ENCODE measurements at places on chromosomes 2 and 18. TPM values are rescaled to one million over a fixed set of nuclear protein-coding genes. Genes with fewer than 3 reads are reported as not detected.

The UGT1A5 gene
- not detected for total RNA-seq

The CETN1 gene
- total RNA-seq: not detected

- H3K36me3 ChIP-seq: no peaks in the 10 kb centered on the region
- H3K27ac ChIP-seq: peak overlapping the region; percentile 56
- H3K27me3 ChIP-seq: no peaks in the 10 kb centered on the region
- no peak overlapping the region for H3K4me3 ChIP-seq
Measured at GRCh38 chr2:101518578-101519492, 43.9 kb upstream of the RFX8 start.

DNA sequence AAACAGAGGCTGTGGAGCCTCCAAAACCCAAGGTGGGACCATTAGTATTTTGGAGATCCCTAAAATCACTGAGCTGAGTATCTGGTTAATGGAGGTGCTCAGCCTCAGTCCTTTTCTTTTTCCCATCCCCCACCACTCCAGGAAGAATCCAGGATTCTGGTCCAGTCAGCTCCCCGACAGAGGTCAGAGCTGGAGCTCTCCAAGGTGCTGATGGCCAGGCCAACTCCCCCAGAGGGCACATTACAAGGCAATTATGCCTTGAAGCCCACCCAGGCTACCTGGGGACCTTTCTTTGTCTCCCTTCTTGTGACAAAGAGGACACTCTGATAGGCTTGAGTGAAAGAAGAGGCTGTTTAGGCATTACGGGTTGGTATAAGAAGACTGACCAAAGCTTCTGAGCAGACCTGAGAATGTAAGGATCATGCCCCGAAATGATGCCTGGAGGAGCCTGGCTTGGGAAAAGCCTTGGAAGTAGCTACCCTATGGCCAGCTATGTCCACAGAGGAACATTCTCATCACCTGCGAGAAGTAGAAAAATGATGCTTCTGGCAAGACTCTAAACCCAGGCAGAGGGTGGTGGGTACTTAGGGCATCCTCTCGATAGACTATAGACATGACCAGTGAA lies 102.5 kb upstream of the LDAH start:
- no peaks in the 10 kb centered on the region for H3K27me3 ChIP-seq
- no peak overlapping the region for H3K27ac ChIP-seq
- H3K36me3 ChIP-seq: no peaks in the 10 kb centered on the region
- H3K4me3 ChIP-seq: no peak overlapping the region
- no peak for DNase-seq
- H3K4me1 ChIP-seq: no peaks in the 10 kb centered on the region

DNA sequence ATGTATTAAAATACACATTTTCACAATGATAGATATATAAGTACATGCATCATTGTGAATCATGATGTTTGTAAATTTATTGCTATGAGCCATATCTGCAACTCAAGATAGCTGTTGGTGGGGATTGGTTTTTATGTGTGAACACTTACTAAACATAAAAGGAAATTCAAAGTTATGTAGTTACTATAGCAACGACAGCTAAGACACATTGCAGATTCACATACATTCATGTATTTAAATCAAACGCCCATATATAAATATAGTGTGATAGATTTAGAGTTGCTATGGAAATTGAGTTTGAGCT lies 65.6 kb downstream of the MAPRE2 start:
- no peaks in the 10 kb centered on the region for H3K4me1 ChIP-seq
- no peak overlapping the region for H3K4me3 ChIP-seq
- no peak overlapping the region for H3K27ac ChIP-seq

GRCh38 chr2:98972582-98973167 lies 36.6 kb upstream of the CRACDL start:
- no peaks in the 10 kb centered on the region for H3K36me3 ChIP-seq
- no peak for DNase-seq
- no peaks in the 10 kb centered on the region for H3K27me3 ChIP-seq
- H3K27ac ChIP-seq: no peak overlapping the region

DNA sequence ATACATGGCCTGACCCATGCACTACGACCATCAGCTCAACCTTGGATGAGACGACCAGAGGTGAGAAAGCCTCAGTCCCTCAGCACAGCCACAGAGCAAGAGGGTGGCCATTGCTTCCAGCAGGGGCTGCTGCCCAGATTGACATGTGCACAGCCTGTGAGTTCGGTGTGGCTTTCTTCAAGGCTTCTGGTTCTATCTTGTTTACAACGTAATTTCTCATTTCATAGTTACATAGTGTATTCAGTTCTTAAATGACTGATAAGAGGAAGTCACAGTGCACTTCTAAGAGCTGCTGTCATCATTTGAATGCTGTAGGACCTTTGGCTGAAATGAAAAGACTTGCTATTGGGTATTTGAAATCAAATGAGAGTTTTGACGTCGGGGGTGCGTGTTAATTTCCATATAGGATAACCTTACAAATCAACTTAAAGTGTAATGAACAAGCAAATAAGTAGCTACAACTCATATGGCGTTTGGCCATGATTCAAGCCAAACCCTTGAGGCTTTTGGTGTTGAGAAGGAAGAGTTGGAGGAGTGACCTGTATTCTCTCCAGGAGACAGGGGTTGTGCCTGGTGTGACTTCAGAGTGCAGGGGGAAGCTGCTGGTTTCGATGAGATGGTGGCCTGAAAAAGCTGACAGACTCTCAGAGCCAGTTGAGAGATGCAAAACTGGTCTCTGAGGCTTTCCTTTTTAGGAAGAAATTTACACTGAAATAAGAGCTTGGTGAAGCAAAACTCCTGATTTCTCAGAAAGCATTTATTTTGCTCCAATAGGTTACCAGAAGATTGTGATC lies 51.0 kb downstream of the TSHZ1 start:
- no peaks in the 10 kb centered on the region for H3K4me1 ChIP-seq
- no peak for DNase-seq
- H3K4me3 ChIP-seq: no peak overlapping the region
- no peaks in the 10 kb centered on the region for H3K27me3 ChIP-seq
- H3K27ac ChIP-seq: no peak overlapping the region

- no peaks in the 10 kb centered on the region for H3K36me3 ChIP-seq
- H3K27ac ChIP-seq: no peak overlapping the region
- DNase-seq: no peak
- no peaks in the 10 kb centered on the region for H3K4me1 ChIP-seq
- H3K27me3 ChIP-seq: no peaks in the 10 kb centered on the region
Measured at GRCh38 chr18:77654302-77654701, 404.7 kb downstream of the GALR1 start.

GRCh38 chr2:210635257-210635656 lies 78.9 kb downstream of the CPS1 start:
- DNase-seq: no peak
- H3K4me1 ChIP-seq: no peaks in the 10 kb centered on the region
- H3K4me3 ChIP-seq: no peak overlapping the region
- no peak overlapping the region for H3K27ac ChIP-seq

DNA sequence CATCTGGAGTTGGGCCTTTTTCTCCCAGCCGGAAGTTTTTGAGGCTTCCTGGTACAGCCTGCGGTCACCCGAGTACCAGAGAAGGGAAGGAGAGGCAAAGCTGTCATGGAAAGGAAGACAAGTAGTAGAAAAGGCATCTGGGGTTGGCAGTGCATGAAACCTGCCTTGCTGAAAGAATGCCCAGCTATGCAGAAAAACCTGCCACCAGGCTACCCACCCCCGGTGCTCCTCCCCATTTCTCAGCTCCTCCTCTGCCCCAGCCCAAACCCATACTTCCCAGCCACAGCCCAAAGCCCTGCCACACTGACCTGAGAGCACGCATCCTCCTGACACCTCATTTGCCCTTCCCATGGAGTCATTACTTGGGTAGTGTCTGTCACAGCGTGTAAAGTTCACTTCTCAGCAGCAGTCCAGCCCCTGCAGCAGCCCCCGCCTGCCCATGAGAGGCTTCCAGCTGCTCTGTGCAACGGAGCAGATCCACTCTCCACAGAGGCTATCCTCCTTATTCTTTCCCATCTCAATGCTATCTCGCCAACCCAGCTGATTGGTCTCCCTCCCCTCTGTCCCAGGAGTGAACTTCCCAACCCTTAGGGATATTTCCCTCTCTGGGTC lies 40.4 kb upstream of the MAL start:
- H3K27ac ChIP-seq: no peak overlapping the region
- no peaks in the 10 kb centered on the region for H3K27me3 ChIP-seq
- H3K4me1 ChIP-seq: no peaks in the 10 kb centered on the region
- no peak overlapping the region for H3K4me3 ChIP-seq

- H3K4me3 ChIP-seq: no peak overlapping the region
- no peaks in the 10 kb centered on the region for H3K27me3 ChIP-seq
- no peaks in the 10 kb centered on the region for H3K36me3 ChIP-seq
- no peak overlapping the region for H3K27ac ChIP-seq
- H3K4me1 ChIP-seq: no peaks in the 10 kb centered on the region
Measured at GRCh38 chr2:938181-939005, 12.3 kb upstream of the SNTG2 start.

GRCh38 chr2:74009577-74009976 lies 24.9 kb downstream of the TET3 start:
- peaks cover 21% of the 10 kb centered on the region for H3K4me1 ChIP-seq
- no peaks in the 10 kb centered on the region for H3K27me3 ChIP-seq
- H3K27ac ChIP-seq: no peak overlapping the region
- H3K4me3 ChIP-seq: no peak overlapping the region

DNA sequence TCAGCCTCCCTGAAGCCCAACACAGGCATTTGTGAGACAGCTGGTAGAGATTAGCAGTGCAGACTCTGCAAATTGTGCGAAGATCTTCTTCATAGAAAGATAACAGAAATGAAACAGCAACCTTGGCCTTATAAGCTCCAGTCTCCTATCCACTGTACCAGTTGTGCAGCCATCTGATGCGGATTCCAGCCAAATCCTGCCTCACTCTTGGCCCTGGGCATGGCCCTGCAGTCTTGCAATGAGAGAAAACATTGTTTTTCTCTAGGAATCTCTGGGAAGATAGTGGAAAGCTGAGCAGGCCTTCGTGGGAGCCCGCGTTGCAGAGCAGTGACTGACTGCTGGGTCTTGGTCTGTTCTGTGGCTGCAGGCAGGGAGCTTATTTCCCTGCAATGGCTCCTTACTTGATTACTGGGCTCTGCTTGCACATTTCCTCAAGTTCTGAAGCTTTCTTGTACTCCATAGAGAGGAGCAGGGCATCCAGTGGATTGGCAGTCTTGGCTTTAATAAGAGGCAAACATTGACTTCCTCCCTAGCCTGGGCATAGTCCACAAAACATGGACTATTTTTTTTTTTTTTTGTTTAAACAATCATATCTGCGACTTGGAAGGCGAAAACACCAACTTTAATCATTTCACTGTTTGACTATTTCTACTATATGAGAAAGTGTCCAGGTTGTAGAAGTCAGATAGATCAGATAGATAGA lies 193.0 kb downstream of the ACTR3 start:
- H3K4me3 ChIP-seq: no peak overlapping the region
- no peaks in the 10 kb centered on the region for H3K4me1 ChIP-seq
- no peaks in the 10 kb centered on the region for H3K36me3 ChIP-seq

GRCh38 chr2:226772389-226773179 lies 27.0 kb downstream of the IRS1 start:
- H3K36me3 ChIP-seq: no peaks in the 10 kb centered on the region
- no peaks in the 10 kb centered on the region for H3K27me3 ChIP-seq
- H3K4me3 ChIP-seq: no peak overlapping the region

- H3K27ac ChIP-seq: no peak overlapping the region
- H3K27me3 ChIP-seq: no peaks in the 10 kb centered on the region
Measured at GRCh38 chr2:230155359-230155758, 64.4 kb downstream of the SP110 start.

DNA sequence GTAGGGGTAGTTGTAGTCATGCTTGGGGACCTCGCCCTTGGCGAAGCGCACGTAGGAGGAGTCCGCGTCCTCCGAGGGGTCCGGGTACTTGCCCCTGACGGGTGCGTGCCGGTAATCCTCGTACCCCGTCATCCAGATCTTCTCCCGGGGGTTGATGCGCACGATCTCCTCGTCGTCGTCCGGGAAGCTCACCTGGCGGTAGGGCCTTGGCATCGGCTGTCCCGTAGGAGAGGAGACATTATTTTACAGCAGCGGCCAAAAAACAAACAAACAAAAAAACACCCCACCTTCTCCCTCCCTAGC lies 86.3 kb downstream of the ACTR2 start:
- no peaks in the 10 kb centered on the region for H3K4me1 ChIP-seq
- H3K27ac ChIP-seq: no peak overlapping the region
- no peaks in the 10 kb centered on the region for H3K36me3 ChIP-seq

- peaks cover 3% of the 10 kb centered on the region for H3K4me1 ChIP-seq
- no peak for DNase-seq
- H3K4me3 ChIP-seq: no peak overlapping the region
- no peak overlapping the region for H3K27ac ChIP-seq
Measured at GRCh38 chr2:239266434-239266766, 134.4 kb downstream of the HDAC4 start.

DNA sequence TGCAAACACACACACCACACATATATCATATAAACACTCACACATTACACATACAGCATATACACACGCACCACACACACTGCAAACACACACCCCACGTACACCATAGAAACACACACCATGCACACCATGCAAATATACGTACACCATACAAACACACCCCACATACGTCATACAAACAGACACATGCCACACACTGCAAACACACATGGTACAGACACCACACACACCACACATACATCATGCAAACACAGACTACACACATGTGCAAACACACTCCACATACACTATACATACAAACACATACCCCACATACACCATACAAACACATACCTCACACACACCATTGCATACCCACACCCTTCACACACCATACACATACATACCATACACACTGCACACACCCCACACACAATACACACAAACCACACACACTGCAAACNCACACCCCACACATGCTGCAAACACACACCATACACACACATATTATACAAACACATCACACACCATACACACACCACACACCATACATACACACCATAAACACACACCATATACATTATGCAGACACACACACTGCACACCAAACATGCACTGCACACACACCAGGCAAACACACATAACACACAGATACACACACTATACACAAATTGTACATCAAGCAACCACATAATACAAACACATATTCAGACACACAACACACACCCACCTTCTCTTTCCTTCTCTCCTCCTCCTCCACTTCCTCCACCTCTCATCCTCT lies 120.4 kb downstream of the SEPTIN10 start:
- no peaks in the 10 kb centered on the region for H3K4me1 ChIP-seq

DNA sequence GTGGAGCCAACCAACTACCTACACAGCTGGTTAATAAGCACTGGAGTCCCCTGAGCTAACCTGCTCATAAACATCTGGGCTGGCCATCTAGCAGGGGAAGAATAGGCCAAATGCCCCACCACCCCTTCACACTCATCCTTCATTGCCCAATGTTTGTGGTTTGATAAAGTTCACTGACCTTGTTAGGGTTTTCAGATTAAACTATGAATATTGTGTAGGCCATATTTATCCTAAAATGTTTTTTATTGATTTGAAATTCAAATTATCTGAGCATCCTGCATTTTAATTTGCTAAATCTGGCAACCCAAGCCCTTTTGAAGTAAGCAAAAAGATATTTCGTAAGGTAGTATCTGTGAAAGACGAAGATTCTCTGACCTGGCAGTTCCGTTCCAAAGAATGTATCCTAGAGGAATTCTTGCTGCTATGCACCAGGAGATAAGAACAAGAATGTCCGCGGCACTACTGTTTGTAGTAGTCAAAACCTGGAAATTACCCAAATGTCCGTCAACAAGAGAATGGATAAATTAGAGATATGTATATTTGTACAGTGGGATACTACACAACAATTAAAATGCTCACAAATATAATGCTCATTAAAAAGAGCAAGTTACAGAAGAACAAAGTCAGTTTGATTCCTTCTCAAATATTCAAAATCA lies 5.8 kb upstream of the TLK1 start:
- H3K4me1 ChIP-seq: no peaks in the 10 kb centered on the region
- no peak overlapping the region for H3K4me3 ChIP-seq
- no peak for DNase-seq
- peaks cover 6% of the 10 kb centered on the region for H3K27me3 ChIP-seq
- H3K36me3 ChIP-seq: no peaks in the 10 kb centered on the region
- H3K27ac ChIP-seq: no peak overlapping the region

Data from uterus (tissue), 4 donors.